ENCODE measurements at places on chromosomes 2 and 18.

- no peak for DNase-seq
Observed at GRCh38 chr2:241777170-241777685, 606 bp downstream of the GAL3ST2 start.

DNA sequence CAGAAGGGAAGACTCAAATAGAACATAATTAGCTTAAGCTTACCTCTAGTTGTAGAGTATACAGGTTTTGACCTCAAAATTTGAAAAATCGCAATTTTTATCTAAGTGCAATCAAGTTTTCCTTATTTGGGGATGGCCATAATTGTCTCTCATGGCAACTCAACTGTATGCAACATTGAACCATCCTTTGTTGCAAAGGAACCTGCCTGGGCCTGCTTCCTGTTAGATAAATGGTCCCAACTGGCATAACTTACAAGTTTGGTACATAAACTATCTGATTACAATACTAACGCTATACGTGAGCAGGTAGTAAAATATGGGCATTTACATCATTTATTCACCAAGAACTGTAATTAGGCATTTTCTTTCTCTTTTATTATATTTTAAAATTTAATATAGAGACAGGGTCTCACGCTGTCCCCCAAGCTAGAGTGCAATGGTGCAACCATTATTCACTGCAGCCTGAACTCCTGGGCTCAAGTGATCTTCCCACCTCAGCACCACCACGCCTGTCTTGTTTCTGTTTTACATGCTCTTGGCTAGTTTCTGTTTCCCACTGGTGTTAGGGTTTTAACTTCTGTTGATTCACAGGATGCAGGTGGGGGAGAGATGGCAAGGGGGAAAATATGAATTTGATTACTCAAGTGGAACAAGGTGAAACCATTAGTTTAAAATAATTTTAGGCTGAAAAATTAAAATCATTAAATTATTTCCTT, 55.3 kb upstream of the B3GNT2 start:
- no peak for DNase-seq

DNA sequence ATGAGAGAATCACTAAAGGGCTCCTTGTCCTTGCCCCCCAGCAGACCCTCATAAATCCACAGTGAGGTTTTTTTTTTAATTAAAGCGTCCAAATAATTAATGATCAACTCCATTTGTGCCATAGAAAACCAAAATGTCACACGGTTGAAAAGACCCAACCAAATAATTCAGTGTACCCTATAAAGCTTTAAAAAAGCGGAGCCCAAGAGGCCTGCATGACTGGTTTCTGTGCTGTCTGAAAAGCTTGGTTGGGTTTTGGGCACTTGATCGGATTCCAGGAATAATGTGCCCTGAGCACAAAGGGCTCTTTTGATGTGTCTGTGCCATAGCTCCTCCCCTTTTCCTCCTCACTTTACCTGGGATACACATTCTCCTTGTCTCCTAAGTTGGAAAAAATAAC, 523.2 kb downstream of the TNS1 start:
- no peak for DNase-seq

DNA sequence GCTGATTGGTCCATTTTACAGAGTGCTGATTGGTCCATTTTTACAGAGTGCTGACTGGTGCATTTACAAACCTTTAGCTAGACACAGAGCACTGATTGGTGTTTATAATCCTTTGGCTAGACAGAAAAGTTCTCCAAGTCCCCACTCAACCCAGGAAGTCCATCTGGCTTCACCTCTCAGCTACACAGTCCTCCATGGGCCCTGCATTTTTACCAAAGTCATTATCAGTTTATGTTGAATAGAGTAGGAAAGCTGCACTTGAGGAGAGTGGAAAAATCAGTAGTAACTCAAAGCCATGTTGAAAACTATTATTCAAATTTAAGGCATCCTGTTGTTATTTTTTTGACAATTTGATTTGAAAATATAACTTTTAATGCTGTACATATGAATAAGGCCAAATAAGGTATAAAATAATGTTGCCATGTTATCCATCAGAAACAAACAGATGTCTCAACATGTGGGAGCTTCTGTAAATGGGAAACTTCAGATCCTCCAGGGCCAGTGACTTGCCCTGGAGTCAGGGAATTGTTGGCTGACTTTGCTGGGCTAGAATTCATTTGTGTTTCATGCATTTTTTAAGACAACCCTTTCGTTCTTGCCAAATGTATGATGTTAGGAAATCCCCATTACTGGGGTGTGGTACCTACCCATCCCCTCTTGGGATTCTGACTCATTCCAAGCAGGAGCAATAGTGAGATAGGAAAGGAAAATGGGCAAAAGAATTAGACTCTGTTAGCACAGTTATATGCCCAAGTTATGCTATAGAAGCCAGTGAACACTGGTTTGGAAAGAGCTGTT, 37.8 kb upstream of the CCDC195 start:
- no peak for DNase-seq

- DNase-seq, result no peak
Observed at GRCh38 chr2:39232141-39232540, 11.6 kb downstream of the CDKL4 start.
